ENCODE measurements at places on chromosomes 13 and 19. TPM values are rescaled to one million over a fixed set of nuclear protein-coding genes. Genes with fewer than 3 reads are reported as not detected.

- DNase-seq = no peak
These were observed 239.6 kb downstream of the LHFPL6 start for GRCh38 chr13:39363382-39363772.

- no peak for DNase-seq
These were observed 507.4 kb upstream of the KLF12 start for GRCh38 chr13:74641586-74641985.

DNA sequence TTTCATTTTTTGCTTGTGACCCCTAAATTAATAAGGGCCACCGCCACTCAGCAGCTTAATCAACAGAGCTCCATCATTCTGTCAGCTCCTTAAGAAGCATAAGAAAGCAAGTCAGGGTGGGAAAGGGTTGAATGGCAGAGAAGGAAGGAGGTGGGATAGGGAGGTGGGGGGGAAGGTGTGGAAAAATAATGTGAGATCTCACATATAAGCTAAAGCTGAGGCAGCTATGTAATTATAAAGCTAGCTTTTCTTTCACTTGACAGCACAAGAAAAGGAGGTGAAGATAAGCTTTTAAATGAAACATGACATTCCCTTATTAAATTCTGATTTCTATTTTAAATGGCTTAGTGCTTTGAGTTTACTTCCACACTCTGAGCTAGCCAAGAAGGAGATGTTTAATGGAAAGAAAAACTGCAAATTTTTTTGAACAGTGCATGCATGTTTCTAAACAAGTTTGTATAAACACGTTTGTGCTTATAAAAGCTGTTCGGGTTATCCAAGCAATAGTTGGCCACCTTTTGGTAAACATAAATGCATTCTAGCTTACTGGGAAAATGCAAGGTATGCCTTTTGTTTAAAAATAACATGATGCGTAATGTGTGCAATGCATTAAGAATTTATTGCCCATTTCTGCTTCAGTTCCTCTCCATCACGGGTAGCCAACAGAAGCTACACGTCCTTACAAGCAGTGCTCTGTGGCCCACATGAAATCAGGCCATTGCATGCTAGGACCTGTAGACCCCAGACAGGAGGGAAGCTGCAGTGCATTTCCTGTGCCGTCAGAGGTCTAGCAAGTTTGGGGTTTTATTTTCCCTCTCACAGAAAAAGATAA is 96.2 kb downstream of the LHFPL6 start:
- no peak for DNase-seq

DNA sequence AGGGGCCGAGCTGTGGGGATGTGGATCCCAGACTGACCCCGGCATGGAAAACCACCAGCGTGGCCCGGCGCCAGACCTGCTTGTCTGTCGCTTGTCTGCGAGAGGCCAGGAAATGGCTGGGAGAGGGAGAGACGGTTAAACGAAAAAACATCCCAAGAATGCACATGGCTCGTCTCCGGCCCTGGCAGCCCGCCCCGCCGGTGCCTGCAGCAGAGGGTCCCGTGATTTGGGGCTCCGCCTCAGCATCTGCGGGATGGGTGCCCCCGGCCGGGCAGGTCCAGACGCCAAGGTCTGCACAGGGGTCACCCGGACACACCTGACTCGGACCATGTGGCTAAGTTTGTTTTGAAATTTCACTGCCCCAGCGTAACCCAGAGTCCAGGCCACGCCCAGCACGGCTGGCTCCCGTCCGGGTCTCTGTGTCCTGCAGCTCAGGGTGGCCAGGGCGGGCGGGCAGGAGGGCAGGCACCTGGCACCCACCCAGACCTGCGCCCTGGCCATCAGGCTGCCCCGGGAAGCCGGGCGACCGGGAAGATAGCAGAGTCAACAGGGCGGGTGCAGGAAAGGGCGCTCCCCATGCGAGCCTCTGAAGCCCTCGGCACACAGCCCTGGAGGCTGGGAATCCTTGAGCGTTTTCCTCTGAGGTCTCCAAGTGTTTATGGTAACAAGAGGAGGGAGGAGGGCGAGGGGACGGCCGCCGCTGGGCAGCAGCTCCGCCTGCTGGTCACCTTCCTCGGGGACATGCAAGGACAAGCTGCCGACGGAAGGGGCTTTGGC is 103.2 kb downstream of the GADD45B start:
- peak; percentile 95 for DNase-seq

DNA sequence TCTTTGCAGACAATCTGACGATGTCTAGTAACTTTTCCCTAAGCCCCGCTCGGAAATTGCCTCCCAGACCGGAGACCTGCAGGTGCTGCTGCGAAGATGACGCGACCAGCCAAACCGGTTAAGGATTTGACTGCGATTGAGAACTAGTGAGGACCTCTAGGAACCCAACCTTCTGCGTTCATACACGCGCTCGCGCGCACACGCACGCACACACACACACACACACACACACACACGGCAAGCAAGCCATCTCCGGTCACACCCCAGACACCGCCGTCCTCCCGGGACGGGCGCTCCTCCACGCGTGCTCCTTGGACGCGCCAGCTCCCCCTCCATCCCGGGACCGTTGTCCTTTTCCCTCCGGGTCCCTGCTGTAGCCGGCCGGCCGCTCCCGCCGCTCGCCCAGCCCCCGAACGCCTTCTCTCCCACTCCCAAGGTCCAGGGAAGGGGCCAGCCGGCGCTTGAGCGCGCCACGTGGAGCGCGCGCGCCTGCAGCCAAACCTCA is 1.2 kb downstream of the TBC1D4 start:
- peak; percentile 83 for DNase-seq

Gene ZNF229
- 3.0 TPM for total RNA-seq

Gene FGF9
- 2.7 TPM for total RNA-seq

All from upper lobe of right lung (tissue), 1 donor.